Fibroblast of skin of left biceps (primary cell): ENCODE measurements at places on chromosomes 5 and 9.

GRCh38 chr9:68905129-68905528 is 108.8 kb downstream of the PRKACG start:
- no peak for DNase-seq

DNA sequence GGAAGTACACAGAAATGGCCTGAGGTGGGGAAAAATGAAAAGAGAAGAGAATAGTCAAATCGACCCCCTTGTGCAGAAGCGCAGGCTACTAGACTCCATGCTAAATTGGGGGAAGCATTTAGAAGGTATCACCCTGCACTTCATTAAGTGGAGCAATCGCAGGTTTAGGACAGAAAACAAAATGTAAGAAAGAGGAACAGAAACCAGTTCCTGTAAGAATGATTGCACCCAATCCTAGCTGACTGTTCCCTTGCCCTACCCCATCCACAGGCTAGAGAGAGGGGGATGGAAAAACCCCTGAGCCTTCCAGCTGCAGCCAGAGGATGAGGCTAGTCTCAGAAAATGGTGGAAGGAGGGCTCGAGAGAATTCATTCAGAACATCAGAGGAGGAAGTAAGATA is 23.9 kb upstream of the PPP1R2B start:
- DNase-seq: no peak

- peak; percentile 20 for DNase-seq
These were observed 46.3 kb downstream of the ACO1 start for GRCh38 chr9:32430720-32431119.

GRCh38 chr9:130745210-130745800 is 51.7 kb downstream of the EXOSC2 start:
- no peak for DNase-seq

- peak; percentile 67 for DNase-seq
These were observed 95.1 kb downstream of the ANXA2R start for GRCh38 chr5:42944989-42945388.

- DNase-seq: peak; percentile 43
These were observed 38.3 kb downstream of the RECK start for GRCh38 chr9:36074870-36075532.

- no peak for DNase-seq
These were observed 11.3 kb downstream of the C9orf50 start for GRCh38 chr9:129609486-129610212.

DNA sequence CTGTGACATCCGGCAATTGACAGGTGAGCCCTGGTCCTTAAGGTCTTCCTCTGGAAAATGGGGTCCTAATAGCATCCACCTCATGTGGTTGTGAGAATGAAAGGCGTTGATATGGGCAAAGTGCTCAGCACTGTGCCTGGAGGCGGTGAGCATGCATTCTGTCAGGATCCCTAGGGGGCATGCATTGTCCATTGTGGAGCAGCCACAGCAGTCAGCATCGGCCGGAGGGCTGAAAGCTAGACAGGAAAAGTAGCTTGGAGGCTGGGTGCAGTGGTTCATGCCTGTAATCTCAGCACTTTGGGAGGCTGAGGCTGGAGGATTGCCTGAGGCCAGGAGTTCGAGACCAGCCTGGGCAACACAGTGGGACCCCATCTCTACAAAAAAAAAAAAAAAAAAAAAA is 122.2 kb downstream of the LHX2 start:
- no peak for DNase-seq

GRCh38 chr5:160743027-160743426 is 109.0 kb downstream of the ATP10B start:
- no peak for DNase-seq

GRCh38 chr5:74382123-74382855 is 258.2 kb downstream of the ENC1 start:
- no peak for DNase-seq

DNA sequence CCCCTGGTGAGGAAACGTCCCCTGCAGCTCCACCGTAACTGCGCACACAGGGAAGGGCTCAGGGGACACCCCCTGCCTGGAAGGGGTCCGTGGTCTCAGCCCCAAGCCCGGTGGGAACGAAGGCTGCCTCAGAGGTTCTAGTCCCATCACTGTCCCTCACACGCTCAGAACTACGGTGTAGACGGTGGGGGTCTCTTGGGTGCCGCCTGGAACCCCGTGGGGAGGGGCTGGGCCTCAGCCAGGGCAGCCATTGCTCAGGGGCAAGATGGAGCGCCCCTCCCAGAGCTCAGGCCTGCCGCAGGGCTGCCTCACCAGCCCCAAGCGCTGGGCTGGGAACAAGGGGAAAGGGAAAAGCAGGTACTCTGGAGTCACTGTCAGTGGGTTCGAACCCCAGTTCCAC is 2.9 kb downstream of the AGPAT2 start:
- DNase-seq: no peak

GRCh38 chr5:163089926-163090325 is 347.5 kb upstream of the CCNG1 start:
- no peak for DNase-seq

DNA sequence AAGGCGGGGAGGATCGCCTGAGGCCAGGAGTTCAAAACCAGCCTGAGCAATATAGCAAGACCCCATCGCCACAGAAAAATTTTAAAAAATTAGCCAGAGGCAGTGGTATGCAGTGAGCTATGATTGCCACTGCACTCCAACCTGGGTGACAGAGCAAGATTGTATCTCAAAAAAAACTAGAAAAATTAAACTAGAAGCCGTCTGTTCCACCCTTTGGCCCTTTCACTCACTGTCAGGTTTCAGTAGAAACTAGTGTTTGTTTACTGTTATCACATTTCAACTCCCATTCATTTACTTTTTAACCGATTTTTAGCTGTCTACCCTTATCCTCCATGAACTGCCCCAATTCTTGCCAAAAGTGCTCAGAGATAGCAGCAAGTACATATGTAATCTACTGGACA is 8.3 kb downstream of the UGCG start:
- DNase-seq: no peak

- DNase-seq: no peak
These were observed 609.6 kb downstream of the HINT1 start for GRCh38 chr5:130555429-130555828.

- no peak for DNase-seq
These were observed 417.4 kb downstream of the GABRG2 start for GRCh38 chr5:162484986-162485385.

DNA sequence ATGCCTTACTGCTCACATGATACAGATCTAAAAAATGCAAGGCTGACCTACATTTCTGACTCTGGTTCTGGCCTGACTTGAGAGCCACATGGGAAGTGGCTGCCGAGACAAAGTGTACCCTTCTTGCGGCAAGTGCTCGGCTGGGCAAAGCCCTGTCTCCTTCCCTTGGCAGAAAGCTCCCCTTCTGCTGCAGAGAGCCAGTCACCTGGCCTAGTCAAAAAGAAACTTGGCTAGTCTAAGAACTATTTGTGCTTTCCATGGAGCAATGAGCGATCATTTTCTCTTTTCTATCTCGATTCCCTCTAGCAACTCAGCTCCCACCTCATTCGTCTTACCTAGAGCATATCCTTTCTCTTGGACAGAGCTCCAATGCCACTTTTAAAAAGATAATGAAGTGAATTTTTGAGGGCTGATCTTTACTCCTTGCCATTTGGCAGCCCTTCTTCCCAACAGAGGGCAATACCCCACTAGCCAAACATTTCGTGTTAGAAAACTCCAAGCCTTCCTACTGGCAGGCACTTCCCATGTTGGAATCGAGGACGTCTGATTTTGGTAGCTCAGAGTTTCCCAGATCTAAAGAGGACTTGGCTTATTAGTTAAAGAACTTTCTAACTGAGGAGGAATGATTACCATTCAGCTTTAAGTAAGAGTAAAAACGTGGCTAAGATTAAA is 108.1 kb upstream of the PRRC1 start:
- no peak for DNase-seq

GRCh38 chr5:142472306-142472951 is 147.6 kb upstream of the SPRY4 start:
- peak; percentile 70 for DNase-seq

DNA sequence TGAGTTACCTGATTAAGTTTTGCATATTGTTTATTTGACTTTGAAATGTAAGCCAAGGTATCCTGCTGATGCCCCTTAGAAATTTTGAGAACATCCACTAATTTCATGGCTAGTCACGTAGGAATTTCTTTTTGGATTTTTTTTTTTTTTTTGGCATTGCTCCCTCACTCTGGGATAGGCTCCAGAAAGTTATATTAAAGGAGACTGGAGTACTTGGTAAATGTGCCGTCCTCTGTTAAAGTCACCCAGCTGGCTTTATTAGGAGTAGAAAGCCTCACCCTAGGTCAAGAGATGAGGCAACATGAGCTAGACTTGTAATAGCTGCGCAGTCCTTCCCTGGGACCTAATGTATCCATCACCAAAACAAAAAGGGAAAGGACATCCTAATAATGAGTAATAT is 3.1 kb downstream of the KCTD16 start:
- no peak for DNase-seq

- DNase-seq: peak; percentile 48
These were observed 2.9 kb downstream of the OR2S2 start for GRCh38 chr9:35954942-35955546.

DNA sequence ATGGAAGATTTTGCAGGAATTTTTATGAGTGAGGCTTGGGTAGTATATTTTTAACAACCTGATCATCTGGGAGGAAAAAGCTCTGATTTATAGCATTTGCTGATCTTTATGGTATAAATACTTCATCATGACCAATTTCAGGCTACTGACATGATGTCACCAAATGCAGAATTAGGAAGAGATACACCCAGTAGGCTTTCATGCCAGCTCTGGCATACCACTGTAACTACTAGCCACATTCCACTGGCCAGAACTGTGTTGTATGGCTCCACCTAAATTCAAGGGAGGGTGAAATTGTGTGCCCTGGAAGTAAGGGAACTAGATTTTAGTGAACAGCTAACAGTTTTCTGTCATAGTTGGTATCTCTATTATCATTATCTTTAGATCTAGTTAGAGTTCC is 17.6 kb downstream of the AP3S1 start:
- no peak for DNase-seq

GRCh38 chr5:132050661-132051552 is 9.5 kb upstream of the IL3 start:
- DNase-seq: no peak

GRCh38 chr5:77210964-77211690 is 647 bp downstream of the PDE8B start:
- DNase-seq: no peak

- no peak for DNase-seq
These were observed 119.5 kb downstream of the CAAP1 start for GRCh38 chr9:26773056-26773455.

GRCh38 chr5:93070938-93071337 is 510.1 kb downstream of the NR2F1-AS1 start:
- no peak for DNase-seq

DNA sequence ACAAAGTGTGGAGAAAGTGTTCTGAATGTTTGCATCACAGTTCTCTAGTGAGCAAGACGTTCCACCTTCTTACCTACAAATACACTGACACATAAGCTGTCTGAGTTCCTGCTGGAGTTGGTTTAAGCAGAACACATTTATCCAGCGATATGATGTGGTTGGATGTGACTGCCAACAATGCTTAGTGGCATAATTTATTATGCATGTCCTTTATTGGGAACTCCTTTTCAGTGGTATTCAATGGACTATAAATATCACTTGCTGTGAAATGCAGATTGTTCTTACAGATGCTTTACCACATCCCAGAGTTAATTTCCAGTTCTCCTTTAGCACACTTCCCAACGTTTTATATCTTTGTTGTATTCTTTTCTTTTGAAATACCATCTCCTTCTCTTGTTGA is 222.2 kb downstream of the LURAP1L start:
- DNase-seq: no peak

DNA sequence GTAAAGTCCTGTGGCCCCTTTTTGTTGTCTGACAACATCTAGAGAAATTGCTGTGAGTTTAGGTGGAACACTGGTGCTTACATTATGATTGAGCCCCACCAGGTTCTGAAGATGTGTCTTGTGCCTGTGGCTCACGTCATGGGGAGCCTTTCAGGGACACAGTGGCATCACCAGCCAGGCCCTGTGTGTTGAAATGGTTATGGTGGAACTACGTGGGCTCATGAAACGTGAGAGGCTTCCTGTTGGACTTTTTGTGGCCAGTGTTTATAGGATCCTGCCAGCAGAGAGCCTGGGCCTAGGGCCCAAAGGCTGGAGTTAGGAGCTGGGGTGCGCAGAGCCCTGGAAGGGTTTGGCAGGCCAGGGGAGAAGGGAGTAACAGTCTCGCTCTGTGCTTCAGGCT is 46.8 kb downstream of the TENT4A start:
- no peak for DNase-seq

- no peak for DNase-seq
These were observed 6.9 kb upstream of the GSN start for GRCh38 chr9:121261107-121261460.

- peak; percentile 16 for DNase-seq
These were observed 38.5 kb downstream of the FAXDC2 start for GRCh38 chr5:154811653-154812465.

- DNase-seq: no peak
These were observed 822.8 kb upstream of the C9orf72 start for GRCh38 chr9:28396058-28396457.

- DNase-seq: no peak
These were observed 1074.7 kb downstream of the MAT2B start for GRCh38 chr5:164580155-164580554.

- peak; percentile 18 for DNase-seq
These were observed 98.9 kb downstream of the CFAP95 start for GRCh38 chr9:69919461-69920061.

GRCh38 chr5:74462356-74462755 is 178.2 kb downstream of the ENC1 start:
- DNase-seq: no peak

- no peak for DNase-seq
These were observed 4.4 kb upstream of the IRX1 start for GRCh38 chr5:3590967-3591900.

- no peak for DNase-seq
These were observed 45.5 kb downstream of the ELL2 start for GRCh38 chr5:95915999-95916686.

GRCh38 chr5:140794595-140795258 is at the start of gene PCDHA2:
TSS of gene PCDHA2 (plus strand) at chr5:140794852.
- no peak for DNase-seq

- DNase-seq: no peak
These were observed 181.5 kb upstream of the TYRP1 start for GRCh38 chr9:12511726-12512125.

- no peak for DNase-seq
These were observed 50.1 kb upstream of the HAND1 start for GRCh38 chr5:154528005-154528594.

DNA sequence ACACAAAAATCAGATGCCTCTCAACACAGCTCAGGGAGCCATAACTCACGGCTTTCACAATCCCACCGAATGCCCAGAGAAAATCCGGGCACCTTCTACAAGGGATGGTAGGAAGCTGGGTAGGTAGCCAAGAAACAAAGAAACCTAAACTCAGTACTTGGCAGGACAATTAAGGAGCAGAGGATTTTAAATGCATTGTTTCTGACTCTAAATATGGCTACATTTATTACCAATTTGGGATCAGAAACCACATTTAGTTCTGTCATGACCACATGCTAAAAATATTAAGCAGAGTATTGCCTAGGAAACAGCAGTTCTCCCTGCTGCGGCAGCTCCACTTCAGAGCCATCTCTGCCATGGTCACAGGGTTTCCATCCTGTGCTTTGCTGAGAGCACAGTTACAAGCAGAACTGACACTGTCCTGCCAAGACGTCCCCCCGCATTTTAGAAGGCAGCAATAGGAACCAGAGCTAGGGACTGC is 57.5 kb downstream of the SIL1 start:
- DNase-seq: peak; percentile 36

- no peak for DNase-seq
These were observed 36.2 kb upstream of the SNAPC3 start for GRCh38 chr9:15386465-15386864.

GRCh38 chr5:133326361-133326760 is 274.5 kb downstream of the HSPA4 start:
- DNase-seq: no peak
